ENCODE measurements at places on chromosomes 6 and 20.

GRCh38 chr20:46255440-46256104, 52.7 kb downstream of the CDH22 start:
- no peak for DNase-seq

DNA sequence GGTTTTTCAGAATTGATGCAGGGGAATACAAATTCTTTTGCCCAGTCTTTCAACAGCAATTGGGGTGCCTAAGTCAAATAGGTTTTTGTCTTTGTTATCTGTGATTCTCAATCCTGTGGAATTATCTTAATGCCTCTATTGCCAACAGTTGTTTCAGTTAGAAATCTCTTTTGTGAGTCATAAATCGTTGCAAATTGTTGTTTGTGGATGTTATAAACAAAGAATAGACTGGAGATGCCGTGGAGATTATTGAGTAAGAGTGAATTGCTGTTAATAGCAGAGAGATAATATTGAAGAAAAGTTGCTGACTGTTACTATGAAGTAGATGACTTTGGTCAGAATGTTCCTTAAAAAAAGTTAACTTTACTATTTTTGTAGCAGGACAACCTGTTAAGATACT, 63.7 kb upstream of the POPDC3 start:
- no peak for DNase-seq

GRCh38 chr6:82144007-82144851, 103.3 kb downstream of the IBTK start:
- no peak for DNase-seq

GRCh38 chr6:37048403-37048850, 43.0 kb downstream of the FGD2 start:
- DNase-seq = no peak

All from B cell (primary cell).